Suppressor macrophage treated with lipopolysaccharide for 1 hour (primary cell): ENCODE measurements at places on chromosomes 1 and 21.

GRCh38 chr21:32309906-32310460 is 11.3 kb downstream of the MRAP start:
- DNase-seq, result no peak

DNA sequence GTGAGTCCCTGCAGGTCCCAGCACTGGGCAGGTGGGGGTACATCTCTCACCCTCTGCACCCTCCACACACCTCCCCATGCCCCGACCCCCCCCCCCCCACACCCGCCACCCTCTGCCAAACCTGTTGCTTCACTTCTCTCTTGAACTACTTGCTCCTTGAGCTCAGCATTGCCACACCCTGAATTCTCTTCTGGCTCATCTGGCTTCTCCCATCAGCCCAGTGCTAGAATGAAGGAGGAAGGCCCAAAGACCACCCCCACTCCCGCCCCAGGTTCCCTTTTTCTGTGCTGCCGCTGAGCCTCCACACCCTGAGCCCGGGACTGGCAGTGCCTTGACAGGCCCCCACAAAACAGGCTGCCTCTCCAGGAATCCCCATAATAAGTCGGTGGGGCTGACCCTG is 6.4 kb upstream of the TNNI1 start:
- DNase-seq, result peak; percentile 53

GRCh38 chr1:19672237-19672636 is 7.6 kb downstream of the HTR6 start:
- no peak for DNase-seq

DNA sequence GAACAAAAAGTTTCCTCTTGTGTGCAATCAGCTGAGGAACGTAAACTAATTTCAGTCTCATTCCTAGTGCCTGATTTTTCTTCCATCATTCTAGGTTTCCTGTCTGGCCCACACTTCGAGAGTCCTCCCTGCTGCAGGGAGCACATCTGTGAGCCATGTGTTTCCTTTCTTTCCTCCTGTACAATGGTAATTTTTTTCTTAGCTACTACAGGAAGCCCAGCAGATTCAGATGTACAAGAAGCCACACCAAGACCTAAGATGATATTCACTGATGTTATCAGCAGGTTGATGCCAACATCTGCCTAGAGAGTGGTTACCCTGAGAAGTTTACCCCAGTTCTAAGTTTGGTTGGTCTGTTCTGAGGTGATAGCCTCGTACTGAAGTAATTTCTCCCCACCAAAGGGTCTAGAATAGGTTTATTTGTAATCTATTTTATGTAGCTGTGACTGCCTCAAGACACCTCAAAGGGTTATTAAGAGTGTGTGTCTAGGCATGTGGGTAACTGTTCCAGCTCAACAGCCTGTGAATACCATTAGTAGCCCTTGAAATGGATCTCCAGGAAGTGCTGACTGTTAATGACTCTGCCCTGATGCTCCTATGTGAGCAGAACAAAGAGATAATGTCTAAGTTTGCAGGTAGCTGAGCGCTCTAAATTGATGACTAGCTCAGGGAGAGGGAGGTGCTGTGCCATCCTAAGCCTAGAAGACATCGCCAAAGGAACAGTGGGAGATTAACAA is 31.7 kb upstream of the CLDN14 start:
- no peak for DNase-seq

DNA sequence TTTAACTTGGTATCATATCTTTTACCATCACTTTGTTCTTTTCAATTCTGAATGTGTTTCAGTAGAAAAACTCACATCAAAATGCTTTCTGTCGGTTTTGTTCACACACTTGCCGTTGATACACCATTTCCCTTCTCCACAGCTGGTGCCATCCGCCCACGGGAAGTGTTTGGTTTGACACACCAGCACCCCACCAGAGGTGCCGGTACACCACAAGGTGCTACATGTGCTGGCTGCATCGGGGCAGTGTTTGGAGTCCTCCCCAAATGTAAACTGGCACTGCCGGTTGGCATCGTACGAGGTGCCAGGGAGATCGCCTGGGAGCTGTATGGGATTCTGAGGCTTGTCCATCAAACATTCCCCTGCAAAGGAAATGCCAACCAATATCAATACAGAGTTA is 5.0 kb downstream of the ADAMTS1 start:
- no peak for DNase-seq

DNA sequence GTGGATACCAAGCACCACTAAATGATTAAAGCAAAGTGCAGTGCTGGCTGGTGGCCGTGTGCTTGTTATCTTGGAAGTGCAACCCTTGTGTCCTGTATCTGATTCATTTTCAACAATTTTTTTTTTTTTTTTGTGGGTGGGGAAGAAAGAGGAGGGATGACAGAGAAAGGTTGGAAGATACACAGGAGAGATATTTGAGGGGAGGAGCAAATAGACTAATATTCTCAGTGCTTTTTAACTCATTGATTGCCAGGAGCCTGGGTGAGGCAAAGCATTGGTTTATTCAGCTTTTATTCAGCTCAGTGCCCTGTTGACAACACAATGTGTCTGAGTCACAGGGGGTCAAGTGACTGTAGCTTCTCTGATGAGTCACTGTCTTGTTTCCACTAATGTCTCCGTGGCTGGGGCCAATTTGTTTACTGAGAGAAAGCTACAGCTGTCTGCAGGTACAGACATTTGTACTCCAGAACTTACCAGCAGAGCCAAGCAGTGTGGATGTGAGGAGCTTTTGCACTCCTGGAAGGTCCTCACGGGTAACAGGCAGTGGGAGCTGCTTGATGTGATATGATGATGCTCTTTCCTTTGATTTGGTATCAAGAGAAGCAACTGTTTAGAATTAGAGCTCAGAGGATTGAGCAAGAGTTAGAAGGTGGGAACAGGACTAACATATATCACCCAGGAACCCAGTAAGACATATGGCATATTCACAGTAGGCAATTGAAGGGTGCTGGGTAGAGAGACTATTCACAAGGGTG is 23.6 kb upstream of the DNM3 start:
- DNase-seq, result peak; percentile 84

GRCh38 chr1:28913786-28914227 is 562 bp upstream of the EPB41 start:
- no peak for DNase-seq

DNA sequence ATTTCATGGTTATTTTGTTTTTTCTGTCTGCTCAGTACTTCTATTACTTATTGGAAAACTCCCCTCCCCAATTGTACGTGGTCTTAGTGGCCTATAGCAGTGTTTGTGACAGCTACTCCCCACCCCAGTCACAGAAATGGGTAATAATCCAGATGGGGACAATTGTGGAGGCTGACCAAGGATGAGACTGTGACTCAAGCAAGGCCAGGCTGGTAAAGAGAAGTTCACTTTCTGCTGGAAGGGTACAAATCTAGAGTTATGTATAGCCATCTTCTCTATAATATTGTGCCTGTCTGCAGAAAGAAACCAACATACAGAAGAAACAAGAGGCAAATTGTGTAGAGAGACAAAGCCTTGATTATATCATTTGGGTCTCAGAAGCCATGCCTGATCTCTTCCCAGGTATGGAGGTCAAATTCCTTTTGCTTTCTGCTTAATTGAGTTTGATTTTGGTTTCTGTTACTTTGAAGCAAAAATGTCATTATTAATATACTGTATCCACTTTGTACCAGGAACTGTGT is 270.4 kb downstream of the HLX start:
- peak; percentile 45 for DNase-seq

DNA sequence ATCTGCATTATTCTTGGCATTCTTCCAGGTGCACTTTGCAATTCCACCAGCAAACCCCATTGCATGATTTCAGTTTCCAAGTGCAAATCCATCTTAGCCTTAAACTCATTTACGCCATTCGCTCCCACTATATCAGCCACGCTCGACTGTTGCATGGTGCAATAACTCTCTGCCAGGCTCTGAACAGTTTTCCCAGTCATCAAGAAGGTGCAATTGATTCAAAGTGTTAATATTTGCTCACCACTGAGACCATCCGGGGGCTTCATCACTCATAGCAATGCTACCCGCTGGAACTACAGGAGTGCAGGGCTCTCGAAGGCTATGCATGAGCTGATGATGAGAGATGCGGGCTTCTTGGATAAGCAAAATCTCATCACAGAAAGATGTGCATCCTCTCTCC is 488.2 kb downstream of the OMA1 start:
- no peak for DNase-seq

DNA sequence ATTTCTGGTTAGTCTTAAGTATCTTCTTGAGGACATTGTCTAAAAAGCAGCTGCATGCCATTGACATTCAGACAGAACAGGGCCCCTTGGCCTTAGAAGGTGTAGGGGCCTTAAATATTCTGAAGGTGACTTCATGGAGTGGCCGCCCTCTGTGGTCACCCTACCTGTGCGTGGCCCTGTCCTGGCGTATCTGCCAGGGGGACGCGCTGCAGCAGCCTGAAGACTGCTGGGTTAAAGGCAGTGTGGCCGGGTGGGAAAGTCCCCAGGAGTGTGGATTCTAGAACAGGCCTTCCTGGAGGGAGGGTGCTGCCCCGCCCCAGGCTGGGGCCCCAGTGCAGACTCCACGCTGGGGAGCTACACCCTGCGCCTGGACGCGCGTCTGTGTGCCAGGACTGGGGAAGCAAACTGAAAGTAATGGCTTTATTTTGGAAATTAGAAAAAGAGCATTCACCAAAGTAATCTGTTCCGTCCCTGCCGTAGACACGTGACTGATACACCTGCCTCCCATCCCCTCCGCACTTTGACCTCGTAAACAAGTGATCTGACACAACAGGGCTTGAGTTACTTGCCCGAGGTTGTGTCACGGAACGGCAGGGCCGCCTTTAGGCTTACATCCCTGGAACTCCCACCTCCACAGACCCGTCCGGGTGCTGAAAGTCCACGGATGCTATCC is 1.8 kb downstream of the AGPAT3 start:
- no peak for DNase-seq

DNA sequence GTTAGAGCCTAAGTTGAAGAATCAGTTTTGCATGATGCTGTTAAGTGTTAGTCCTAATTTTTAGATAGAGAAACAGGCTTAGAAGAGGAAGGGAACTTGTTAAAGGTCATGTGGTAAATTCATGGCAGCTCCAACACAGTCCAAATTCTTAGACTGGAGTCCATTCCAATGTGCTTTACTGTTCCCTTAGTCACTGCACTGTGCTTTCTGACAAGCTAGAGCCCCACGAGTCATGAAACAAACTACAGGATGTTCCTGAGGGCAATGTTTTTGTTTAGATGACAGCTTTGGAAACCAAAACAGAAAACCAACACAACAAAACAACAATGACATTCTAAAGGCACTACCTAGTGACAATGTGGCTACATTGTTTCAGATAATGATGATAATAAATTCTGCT is 23.1 kb upstream of the RGS4 start:
- no peak for DNase-seq

- DNase-seq, result no peak
Observed at GRCh38 chr1:211557894-211558625, 20.9 kb downstream of the SLC30A1 start.

GRCh38 chr1:53393325-53393792 is 65.5 kb upstream of the LRP8 start:
- peak; percentile 76 for DNase-seq
